ENCODE measurements at places on chromosomes 1 and 21. TPM values are rescaled to one million over a fixed set of nuclear protein-coding genes. Genes with fewer than 3 reads are reported as not detected.

The CLIC6 gene
- total RNA-seq, result 0.12 TPM

The PFDN2 gene
- 74.1 TPM for total RNA-seq

The KCNQ4 gene
- not detected for total RNA-seq

The FTCD gene
- total RNA-seq, result not detected

The RYR2 gene
- 0.90 TPM for total RNA-seq

The OR2L13 gene
- not detected for total RNA-seq
